ENCODE measurements at places on chromosomes 16 and 17.

GRCh38 chr16:710500-711075 lies 4.3 kb upstream of the METRN start:
- H3K27ac ChIP-seq = no peak overlapping the region
- H3K4me3 ChIP-seq = no peak overlapping the region
- DNase-seq = no peak
- H3K36me3 ChIP-seq = no peaks in the 10 kb centered on the region

DNA sequence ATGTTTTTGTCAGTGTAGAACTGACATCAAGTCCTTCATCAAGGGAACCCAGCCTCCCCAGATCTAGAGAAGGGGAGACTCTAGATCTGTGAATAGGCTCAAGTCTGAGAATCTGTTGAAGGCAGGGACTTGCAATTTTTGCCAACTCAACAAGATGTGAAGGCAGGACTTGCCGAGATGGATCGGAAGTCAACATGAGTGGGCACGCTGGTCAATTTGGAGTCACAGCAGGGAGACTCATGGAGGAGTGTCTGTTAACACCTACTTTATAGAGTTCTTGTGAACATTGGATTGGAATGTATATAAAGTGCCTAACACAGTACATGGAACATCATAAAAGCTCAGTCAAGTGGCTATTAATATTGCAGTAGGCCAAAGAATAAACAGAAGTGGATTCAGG lies 10.0 kb downstream of the ZNF689 start:
- H3K4me3 ChIP-seq = no peak overlapping the region
- no peaks in the 10 kb centered on the region for H3K27me3 ChIP-seq
- DNase-seq = no peak
- H3K36me3 ChIP-seq = peaks cover 30% of the 10 kb centered on the region

DNA sequence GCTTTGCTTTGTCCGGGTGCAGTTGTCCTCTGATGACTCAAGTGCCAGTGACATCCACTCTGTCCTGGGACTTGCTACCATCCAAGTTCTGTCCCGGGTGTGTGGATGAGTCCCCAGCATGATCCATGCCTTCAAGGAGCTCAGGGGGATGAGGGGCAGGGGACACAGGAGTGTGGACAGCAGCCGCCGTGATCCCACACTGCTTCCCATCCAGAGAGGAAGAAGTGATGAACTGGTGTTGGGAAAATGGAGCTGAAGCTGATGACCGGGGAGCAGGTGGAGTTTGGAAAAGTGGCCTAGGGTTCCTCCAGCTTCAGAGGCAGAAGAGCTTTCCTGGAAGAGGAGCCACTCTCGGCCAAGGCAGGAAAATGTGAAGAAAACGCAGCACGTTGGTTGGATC lies 249.6 kb upstream of the TNRC6C start:
- H3K27ac ChIP-seq = no peak overlapping the region
- H3K4me3 ChIP-seq = no peak overlapping the region
- H3K27me3 ChIP-seq = peaks cover 18% of the 10 kb centered on the region
- H3K36me3 ChIP-seq = no peaks in the 10 kb centered on the region
- no peaks in the 10 kb centered on the region for H3K4me1 ChIP-seq
- DNase-seq = no peak

DNA sequence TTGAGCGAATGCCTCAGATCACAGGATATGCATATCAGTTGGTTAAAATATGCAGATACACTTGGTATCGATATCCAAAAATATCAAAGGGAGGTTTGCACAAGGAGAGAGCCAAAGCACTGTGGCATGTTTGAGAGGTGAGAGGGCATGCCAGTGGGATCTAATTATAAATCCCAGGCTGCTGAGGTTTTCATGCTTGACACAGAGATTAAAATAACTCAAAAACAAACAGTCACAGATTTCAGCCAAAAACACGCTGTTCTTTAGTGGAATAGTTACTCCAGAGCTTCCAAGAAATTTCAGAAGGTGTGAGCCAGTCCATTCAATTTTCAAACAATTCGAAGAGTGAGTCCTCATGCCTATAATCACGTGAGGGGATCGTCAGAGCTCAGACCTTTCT lies 477.9 kb downstream of the SOX9 start:
- H3K4me1 ChIP-seq = no peaks in the 10 kb centered on the region
- peaks cover 37% of the 10 kb centered on the region for H3K27me3 ChIP-seq
- H3K4me3 ChIP-seq = no peak overlapping the region
- no peak for DNase-seq

DNA sequence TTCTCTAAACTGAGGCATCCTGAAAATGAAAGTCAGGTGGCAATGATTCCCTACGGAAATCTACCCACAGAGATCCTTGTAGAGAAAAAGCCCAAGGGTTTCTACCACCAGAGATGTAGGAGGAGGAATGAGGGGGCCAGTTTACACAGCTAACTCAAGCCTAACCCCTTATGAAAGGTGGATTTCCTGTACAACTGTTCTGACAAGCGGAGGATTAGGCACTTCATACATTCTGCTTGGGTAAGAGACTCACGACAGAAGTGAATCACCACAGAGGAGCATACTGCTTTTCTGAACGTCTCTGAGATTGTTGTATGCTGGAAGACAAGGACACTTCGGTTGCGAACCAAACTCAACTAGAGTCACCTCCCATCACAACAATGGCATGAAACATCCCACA lies 72.7 kb downstream of the SMG6 start:
- no peaks in the 10 kb centered on the region for H3K27me3 ChIP-seq
- H3K4me1 ChIP-seq = peaks cover 64% of the 10 kb centered on the region
- H3K27ac ChIP-seq = peak overlapping the region; percentile 46
- DNase-seq = no peak

GRCh38 chr17:42025191-42025579 lies 5.3 kb downstream of the NKIRAS2 start:
- H3K4me1 ChIP-seq = peaks cover 20% of the 10 kb centered on the region
- no peak overlapping the region for H3K4me3 ChIP-seq
- peak overlapping the region; percentile 71 for H3K27ac ChIP-seq
- peaks cover 24% of the 10 kb centered on the region for H3K36me3 ChIP-seq

- peak overlapping the region; percentile 65 for H3K27ac ChIP-seq
- peaks cover 16% of the 10 kb centered on the region for H3K4me1 ChIP-seq
- DNase-seq = no peak
Observed at GRCh38 chr16:30777591-30778297, 9.3 kb downstream of the ZNF629 start.

- peaks cover 47% of the 10 kb centered on the region for H3K27me3 ChIP-seq
- H3K4me1 ChIP-seq = no peaks in the 10 kb centered on the region
- no peaks in the 10 kb centered on the region for H3K36me3 ChIP-seq
- DNase-seq = no peak
Observed at GRCh38 chr17:74922172-74922571, 883 bp downstream of the USH1G start.

GRCh38 chr17:74435775-74436359 lies 4.0 kb downstream of the GPRC5C start:
- H3K4me1 ChIP-seq = no peaks in the 10 kb centered on the region
- peaks cover 2% of the 10 kb centered on the region for H3K36me3 ChIP-seq
- peaks cover 30% of the 10 kb centered on the region for H3K27me3 ChIP-seq
- H3K27ac ChIP-seq = no peak overlapping the region
- no peak overlapping the region for H3K4me3 ChIP-seq

DNA sequence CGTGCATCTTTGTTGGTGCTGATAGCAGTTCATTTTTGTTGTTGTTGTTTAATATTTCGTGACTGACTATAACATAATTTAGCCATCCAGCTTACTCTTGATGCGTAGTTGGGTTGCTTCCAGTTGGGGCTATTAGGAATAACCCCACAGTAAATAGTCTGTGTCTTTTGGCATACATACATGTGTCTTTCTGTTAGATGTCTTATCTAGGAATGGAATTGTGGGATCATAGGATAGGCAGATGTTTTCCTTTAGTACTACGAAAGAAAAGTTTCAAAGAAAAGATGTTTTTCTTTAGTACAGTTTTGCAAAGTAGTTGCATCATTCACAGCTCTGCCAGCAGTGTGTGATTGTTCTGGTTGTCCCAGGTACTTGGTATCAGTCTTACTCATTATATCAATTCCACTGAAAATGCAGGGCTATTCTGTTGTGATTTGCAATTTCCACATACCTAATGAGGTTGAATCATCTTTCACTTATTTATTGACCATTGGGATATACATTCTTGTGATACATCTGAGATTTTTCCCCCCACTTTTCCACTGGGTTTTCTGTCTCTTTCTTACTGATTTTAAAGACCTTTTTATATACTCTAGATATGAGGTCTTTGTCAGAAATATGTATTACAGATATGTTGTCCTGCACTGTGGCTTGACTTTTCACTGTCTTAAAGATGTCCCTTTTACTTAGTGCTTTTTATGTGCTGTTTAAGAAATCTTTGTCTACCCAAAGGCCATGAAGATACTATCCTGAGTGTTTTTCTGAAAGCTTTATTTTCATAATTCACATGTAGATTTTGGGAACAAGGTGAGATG lies 173.3 kb downstream of the MRTFB start:
- no peak overlapping the region for H3K4me3 ChIP-seq
- no peak for DNase-seq
- H3K4me1 ChIP-seq = no peaks in the 10 kb centered on the region
- no peak overlapping the region for H3K27ac ChIP-seq
- no peaks in the 10 kb centered on the region for H3K27me3 ChIP-seq

- H3K27me3 ChIP-seq = no peaks in the 10 kb centered on the region
- peaks cover 18% of the 10 kb centered on the region for H3K36me3 ChIP-seq
- H3K4me3 ChIP-seq = peak overlapping the region; percentile 100
- DNase-seq = no peak
- peak overlapping the region; percentile 98 for H3K27ac ChIP-seq
Observed at GRCh38 chr16:1771864-1772361, 570 bp upstream of the NME3 start.

- H3K4me3 ChIP-seq = no peak overlapping the region
- DNase-seq = no peak
- H3K27ac ChIP-seq = no peak overlapping the region
- H3K27me3 ChIP-seq = no peaks in the 10 kb centered on the region
Observed at GRCh38 chr17:32494621-32495358, 8.0 kb downstream of the CDK5R1 start.

DNA sequence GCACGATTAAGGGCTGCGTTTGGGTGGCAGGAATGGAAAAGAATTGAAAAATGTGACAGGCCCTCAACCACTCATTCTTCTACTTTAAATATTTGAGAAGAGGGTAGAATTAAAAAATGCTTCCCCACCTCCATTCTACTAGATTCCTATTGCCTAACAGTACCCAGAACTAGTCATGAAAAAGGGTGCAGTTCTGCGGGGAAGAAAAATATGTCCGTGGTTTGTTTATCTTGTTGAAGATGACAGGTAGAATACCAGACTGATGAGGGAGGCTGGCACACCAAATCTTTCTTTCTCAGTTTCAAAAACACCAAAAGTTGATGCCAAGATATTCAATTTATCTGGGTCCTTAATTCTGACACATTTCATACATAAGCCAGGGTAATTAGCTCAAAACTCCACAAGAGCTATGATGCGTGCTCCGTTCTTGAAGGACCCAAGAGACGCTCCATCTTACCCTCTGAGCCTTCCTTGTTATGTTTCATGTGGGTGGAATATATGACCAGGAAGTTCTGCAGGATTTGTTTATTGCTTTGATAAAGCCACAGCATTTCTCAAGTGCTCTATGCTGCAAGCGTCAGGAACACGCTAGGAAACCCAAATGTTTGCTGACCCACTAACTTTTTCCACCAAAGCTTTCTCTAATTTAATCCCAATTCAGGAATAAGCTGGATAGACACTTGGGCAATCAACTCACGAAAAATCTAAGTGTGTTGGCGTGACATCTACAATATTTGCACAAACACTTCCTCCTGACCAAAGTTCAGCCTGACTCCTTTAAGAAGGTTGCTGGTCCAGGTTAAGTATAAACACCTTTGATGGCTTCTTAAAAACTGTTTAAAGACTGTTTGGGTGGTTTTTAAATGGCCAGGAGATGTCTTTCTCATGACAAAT lies 20.6 kb upstream of the GAN start:
- no peak overlapping the region for H3K4me3 ChIP-seq
- no peak for DNase-seq
- no peak overlapping the region for H3K27ac ChIP-seq

DNA sequence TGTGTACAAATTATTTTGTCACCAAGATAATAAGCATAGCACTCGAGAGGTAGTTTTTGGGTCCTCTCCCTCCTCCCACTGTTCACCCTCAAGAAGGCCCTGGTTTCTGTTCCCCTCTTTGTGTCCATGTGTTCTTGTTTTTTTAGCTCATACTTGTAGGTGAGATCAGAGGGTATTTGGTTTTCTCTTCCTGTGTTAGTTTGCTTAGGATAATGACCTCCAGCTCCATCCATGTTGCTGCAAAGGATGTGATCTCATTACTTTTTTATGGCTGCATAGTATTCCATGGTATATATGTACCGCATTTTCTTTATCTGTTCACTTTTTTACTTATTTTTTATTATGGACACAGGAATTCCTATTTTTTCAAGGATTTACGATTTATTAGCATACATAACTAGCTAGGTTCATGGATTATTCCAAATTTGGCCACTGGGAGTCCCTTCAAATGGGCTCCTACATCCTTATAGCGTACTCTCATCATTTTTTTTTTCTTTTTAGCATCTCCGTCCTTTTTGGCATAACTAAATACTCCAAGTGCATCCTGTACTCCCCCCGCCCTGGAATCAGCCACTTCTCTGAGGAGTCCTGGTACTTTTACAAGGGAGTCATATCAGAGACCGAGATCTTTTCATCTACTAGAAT lies 7.3 kb downstream of the TADA2A start:
- H3K4me3 ChIP-seq = no peak overlapping the region
- no peak for DNase-seq
- no peak overlapping the region for H3K27ac ChIP-seq
- peaks cover 29% of the 10 kb centered on the region for H3K36me3 ChIP-seq
- no peaks in the 10 kb centered on the region for H3K27me3 ChIP-seq

DNA sequence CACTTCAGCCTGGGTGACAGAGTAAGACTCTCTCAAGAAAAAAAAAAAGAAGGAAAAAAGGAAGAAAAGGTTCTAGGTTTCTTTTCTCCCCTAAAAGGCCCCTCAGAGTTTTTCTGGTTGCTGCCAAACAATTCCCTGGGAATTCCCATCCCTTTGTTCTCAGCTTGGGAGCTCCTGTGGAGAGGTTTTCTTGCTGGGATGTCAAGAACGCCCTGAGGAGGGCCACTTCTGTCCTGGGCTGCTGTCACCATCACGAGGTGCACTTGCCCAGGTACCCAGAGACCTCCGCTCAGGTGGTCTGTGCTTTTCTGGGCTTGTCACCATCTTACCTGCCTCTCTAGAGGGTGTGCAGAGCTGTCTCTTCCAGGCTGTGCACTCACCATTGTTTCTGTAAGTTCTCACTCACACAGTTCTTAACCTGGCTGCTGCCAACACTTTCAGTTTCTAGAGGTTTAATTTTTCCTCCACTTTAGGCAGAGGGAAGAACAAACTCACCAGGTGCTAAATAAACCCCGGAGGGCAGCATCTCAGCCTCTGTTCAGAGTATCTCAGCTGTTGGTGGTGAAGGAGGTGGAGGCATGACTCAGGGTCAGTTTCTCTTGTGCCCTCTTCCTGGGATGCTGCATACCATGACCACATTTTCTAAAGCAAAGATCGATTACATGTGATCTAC lies 2.4 kb upstream of the COX6A2 start:
- no peaks in the 10 kb centered on the region for H3K36me3 ChIP-seq
- H3K27me3 ChIP-seq = peaks cover 2% of the 10 kb centered on the region
- H3K4me3 ChIP-seq = no peak overlapping the region

- peaks cover 18% of the 10 kb centered on the region for H3K4me1 ChIP-seq
- DNase-seq = no peak
- no peaks in the 10 kb centered on the region for H3K36me3 ChIP-seq
- no peak overlapping the region for H3K27ac ChIP-seq
- peaks cover 5% of the 10 kb centered on the region for H3K27me3 ChIP-seq
Observed at GRCh38 chr16:2846511-2847310, 11.3 kb downstream of the PRSS22 start.

Measured in activated T-helper 1 cell treated with anti-CD3 and anti-CD28 coated beads, Interleukin-12 subunit alpha, Interleukin-12 subunit beta, Interleukin-2, Interleukin-4 antibody, amounts not matched to agents 30 ng/mL and 10 ng/mL and 1 ng/mL, durations not matched to agents 14 hours and 24 hours and 36 hours (primary cell).